Activated T-helper 1 cell treated with anti-CD3 and anti-CD28 coated beads, Interleukin-12 subunit alpha, Interleukin-12 subunit beta, Interleukin-2, Interleukin-4 antibody, amounts not matched to agents 30 ng/mL and 10 ng/mL and 1 ng/mL, durations not matched to agents 14 hours and 24 hours and 36 hours (primary cell): ENCODE measurements at places on chromosomes 12 and 14.
A peak's percentile ranks its signal among the peaks of the same experiment; 100 is the strongest.

DNA sequence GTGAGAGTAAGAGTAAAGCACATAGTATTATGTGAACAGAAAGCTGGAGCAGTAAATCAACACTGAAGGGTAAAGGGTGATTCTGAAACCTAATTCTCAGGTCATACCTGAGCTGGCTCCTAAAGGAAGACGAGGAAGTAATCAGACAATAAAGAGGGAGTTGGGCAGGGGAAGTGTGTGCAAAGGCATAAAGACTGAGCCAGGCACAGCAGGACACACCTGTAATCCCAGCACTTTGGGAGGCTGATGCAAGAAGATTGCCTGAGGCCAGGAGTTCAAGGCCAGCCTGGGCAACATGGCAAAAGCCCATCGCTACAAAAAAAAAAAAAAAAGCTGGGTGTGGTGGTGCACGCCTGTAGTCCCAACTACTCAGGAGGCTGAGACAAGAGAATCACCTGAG, 9.6 kb downstream of the ARF3 start:
- H3K4me1 ChIP-seq: peaks cover 7% of the 10 kb centered on the region
- peaks cover 18% of the 10 kb centered on the region for H3K36me3 ChIP-seq
- H3K27ac ChIP-seq: no peak overlapping the region
- no peak for DNase-seq
- H3K27me3 ChIP-seq: no peaks in the 10 kb centered on the region
- H3K4me3 ChIP-seq: no peak overlapping the region

GRCh38 chr12:45745861-45746277, 16.4 kb downstream of the ARID2 start:
- peaks cover 43% of the 10 kb centered on the region for H3K4me1 ChIP-seq
- H3K27me3 ChIP-seq: no peaks in the 10 kb centered on the region
- H3K36me3 ChIP-seq: peaks cover 27% of the 10 kb centered on the region
- H3K4me3 ChIP-seq: no peak overlapping the region
- DNase-seq: no peak

GRCh38 chr12:108865169-108865568, 7.8 kb upstream of the SSH1 start:
- H3K27ac ChIP-seq: no peak overlapping the region
- no peaks in the 10 kb centered on the region for H3K36me3 ChIP-seq
- H3K27me3 ChIP-seq: peaks cover 6% of the 10 kb centered on the region
- no peak for DNase-seq

- peaks cover 12% of the 10 kb centered on the region for H3K4me1 ChIP-seq
- H3K4me3 ChIP-seq: no peak overlapping the region
- no peaks in the 10 kb centered on the region for H3K27me3 ChIP-seq
- H3K36me3 ChIP-seq: peaks cover 7% of the 10 kb centered on the region
- no peak overlapping the region for H3K27ac ChIP-seq
Observed at GRCh38 chr14:96961895-96962294, 164.7 kb downstream of the VRK1 start.

DNA sequence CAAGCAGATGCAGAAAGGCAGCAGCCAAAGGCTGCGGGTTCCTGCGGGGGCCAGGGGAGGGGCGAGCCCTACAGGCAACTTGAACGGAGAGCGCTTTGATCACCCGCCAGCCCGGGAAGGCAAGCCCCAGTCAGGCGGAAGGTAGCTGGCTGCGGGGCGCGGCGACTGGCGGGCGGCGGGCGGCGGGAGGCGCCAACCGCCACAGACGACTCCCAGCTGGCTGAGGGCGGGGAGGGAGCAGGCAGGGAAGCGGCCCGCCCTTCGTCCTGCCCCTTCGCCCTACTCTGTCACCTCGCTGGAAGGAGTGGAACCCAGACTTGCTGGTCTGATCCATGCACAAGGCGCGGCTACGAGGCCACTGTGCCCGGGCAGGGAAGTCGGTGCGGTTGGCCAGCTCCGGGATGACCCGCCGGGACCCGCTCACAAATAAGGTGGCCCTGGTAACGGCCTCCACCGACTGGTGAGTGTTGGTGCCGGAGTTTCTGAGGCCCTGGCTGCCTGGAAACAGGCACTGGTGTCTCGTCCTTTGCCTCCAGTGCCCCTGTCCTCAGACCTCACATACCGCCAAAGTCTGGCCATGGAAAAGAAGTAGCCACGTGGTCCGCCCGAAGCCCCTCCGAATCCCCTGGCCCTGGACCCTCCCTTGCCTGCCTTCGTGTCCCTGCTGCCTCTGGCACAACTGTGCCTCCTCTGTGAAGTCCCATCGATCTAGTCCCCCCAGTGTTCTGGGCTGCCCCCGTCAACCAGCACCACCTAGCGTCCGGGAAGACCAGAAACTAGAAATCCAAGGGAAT, 15.4 kb upstream of the CARMIL3 start:
- H3K4me3 ChIP-seq: peak overlapping the region; percentile 88
- H3K27ac ChIP-seq: peak overlapping the region; percentile 73
- no peaks in the 10 kb centered on the region for H3K36me3 ChIP-seq

DNA sequence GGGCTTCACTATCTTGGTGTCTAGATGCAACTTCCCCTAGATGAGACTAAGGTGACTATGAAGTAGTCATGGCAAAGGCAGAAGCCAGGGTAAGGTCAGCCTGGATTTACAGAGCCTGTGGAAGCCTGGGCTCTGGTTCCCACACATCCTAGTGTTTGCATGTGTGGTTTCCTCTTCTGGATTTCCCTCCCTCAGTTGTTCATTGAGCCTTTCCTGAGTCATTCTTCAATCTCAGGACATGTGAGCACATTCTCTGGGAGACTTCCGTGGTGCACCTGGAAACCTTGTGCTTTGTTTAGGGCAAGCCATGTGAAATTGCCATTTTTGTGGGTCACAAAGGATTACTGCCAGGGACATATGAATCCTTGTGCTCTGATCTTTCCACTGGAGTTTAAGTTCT, 236.6 kb downstream of the C12orf75 start:
- no peak overlapping the region for H3K27ac ChIP-seq
- H3K27me3 ChIP-seq: no peaks in the 10 kb centered on the region
- H3K36me3 ChIP-seq: no peaks in the 10 kb centered on the region

DNA sequence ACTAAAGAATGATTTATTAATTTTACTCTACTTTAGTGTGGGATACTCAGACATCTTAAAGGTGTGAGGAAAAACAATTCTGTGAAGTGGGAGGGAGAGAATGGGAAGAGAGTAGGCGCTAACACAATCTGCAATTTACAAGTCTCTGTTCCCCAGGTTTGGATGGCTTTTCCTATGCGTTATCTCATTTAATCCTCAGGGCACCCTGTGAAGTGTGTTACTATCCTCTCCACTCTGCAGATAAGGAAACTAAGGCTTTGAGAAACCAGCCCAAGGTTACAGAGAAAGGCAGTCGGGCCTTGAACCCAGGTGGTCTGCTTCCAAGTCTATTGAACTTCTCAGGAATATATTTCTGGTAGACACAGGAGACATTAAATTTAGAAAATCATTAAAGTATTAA, 36.2 kb upstream of the TUBA1C start:
- H3K36me3 ChIP-seq: no peaks in the 10 kb centered on the region
- H3K4me1 ChIP-seq: peaks cover 4% of the 10 kb centered on the region
- no peak overlapping the region for H3K4me3 ChIP-seq
- no peak for DNase-seq
- H3K27ac ChIP-seq: no peak overlapping the region

DNA sequence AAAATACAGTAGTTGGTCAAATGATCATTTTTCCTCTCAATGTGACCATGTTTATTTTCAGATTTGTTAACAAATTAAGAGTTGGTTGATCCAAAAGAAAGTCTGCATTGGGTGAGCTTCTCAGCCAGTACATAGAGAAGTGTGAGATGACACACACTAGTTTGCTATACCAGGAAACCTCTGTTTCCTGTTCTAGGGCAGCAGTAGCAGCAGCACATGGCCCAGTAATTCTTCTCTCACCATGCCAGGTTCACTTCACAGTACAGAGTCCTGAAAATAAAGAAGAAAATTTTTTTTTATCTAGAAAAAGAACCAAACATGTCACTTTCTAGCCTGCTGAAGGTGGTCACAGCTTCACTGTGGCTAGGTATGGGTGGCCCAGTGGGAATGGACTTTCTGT, 250.2 kb upstream of the OR4E1 start:
- H3K27me3 ChIP-seq: no peaks in the 10 kb centered on the region
- peak; percentile 36 for DNase-seq
- peaks cover 38% of the 10 kb centered on the region for H3K4me1 ChIP-seq
- peak overlapping the region; percentile 89 for H3K27ac ChIP-seq
- peak overlapping the region; percentile 45 for H3K4me3 ChIP-seq

DNA sequence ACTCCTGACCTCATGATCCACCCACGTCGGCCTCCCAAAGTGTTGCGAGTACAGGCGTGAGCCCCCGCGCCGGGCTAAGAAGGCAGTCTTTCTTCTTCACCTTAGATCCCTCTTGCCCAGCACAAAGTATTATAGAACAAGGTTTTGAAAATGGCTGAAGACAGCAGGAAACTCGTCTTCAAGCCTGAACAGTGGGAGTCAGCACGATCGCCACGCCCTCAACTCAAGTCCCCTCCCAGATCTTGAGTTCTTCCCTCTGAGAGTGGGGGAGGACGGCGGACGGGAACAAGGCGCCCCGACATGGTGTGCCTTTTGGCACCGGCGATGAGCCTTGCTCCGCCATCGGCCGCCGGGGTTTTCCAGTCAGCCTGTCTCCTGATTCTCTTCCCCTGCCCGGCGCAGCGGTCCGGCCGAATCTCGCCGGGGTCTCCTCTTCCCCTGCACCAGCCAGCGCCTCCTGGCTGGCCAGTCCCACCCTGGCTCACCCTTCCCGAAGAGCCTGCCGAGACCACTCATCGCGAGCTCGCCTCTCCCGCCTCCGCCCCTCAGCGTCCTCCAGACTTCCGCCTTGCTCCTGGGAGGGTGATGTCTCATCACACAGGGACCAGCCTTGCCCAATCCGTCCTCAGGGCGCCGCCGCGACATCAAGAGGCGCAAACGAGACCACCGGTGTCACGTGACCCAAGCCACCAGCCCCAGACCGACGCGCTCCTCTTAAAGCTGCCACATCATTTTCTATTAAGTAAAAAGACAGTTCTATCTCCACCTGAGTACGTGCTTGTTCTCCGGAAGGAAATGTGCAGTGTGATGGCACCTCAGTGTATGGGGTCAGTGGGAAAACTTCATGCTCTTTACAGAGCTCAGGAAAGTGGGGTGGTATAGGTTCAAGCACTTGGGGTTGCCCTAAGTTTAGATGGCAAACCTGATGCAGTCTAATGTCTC, at the start of gene CHMP4A:
CHMP4A (minus strand) TSS at position 565 of the 942 bp plus-strand sequence; CDS start at position 516, 49 bp downstream.
- peak within 1 kb of the TSS; percentile 97 for H3K27ac ChIP-seq
- peaks cover 46% of the 10 kb centered on the region for H3K36me3 ChIP-seq
- H3K4me3 ChIP-seq: peak within 1 kb of the TSS; percentile 90
- DNase-seq: peak; percentile 95

GRCh38 chr12:52833922-52834726, at the start of gene KRT79:
Gene KRT79 (minus strand): TSS chr12:52834311. CDS start chr12:52834260, 51 bp downstream.
- no peak for DNase-seq
- no peaks in the 10 kb centered on the region for H3K36me3 ChIP-seq
- peaks cover 3% of the 10 kb centered on the region for H3K27me3 ChIP-seq
- H3K27ac ChIP-seq: no peak within 1 kb of the TSS

DNA sequence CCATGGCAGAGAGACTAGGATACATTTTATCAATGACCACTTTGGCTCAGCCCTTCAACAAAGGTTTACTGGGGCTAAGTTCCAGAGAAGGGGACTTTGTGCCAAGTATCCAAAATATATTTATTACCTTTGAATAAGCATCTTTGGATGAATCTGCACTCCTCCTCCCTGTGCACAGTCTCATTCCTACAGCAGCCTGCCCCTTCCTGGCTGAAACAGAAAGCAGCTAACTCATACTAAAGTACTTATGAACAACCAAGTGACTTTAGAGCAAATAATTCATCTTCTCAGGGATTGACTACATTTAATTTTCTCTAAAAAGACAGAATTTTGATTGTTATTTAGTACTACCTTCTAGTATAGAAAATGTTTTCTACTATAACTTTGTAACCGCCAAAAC, 47.8 kb upstream of the ETV6 start:
- H3K4me3 ChIP-seq: no peak overlapping the region
- H3K27me3 ChIP-seq: no peaks in the 10 kb centered on the region
- no peak for DNase-seq
- peaks cover 20% of the 10 kb centered on the region for H3K4me1 ChIP-seq
- no peaks in the 10 kb centered on the region for H3K36me3 ChIP-seq

- peaks cover 86% of the 10 kb centered on the region for H3K4me1 ChIP-seq
- H3K27me3 ChIP-seq: no peaks in the 10 kb centered on the region
- H3K27ac ChIP-seq: peak overlapping the region; percentile 62
- no peak overlapping the region for H3K4me3 ChIP-seq
- peaks cover 15% of the 10 kb centered on the region for H3K36me3 ChIP-seq
- no peak for DNase-seq
Observed at GRCh38 chr12:12018454-12018853, 52.3 kb upstream of the BCL2L14 start.

GRCh38 chr14:70303545-70304293, 55.8 kb downstream of the COX16 start:
- no peaks in the 10 kb centered on the region for H3K36me3 ChIP-seq
- H3K4me1 ChIP-seq: no peaks in the 10 kb centered on the region
- H3K27ac ChIP-seq: no peak overlapping the region
- H3K27me3 ChIP-seq: peaks cover 7% of the 10 kb centered on the region
- no peak for DNase-seq
